ENCODE measurements at places on chromosomes 2 and 18. TPM values are rescaled to one million over a fixed set of nuclear protein-coding genes. Genes with fewer than 3 reads are reported as not detected.

The SERPINB2 gene
- 0.80 TPM for total RNA-seq

The PSD4 gene
- total RNA-seq, result 1.0 TPM

The DCDC2C gene
- total RNA-seq, result not detected

DNA sequence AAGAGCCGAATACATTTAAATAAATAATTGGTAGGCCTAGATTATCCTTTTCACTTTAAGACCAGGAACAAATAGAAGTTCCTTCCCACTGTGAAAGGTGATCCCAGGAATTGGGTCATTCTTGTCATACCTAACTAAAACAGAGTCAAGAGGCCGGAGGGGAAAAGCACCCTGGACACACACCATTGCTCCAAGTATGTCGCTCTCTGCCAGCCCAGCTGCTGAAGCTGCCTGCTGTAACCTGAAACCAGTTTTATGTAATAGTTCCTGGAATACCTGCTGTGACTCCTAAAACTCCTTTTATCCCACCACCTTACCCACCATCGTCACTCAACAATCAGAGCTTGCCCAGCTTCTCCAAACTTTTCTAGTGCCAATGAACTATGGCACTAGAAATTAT is 217.1 kb downstream of the PTPRM start:
- no peak for DNase-seq

DNA sequence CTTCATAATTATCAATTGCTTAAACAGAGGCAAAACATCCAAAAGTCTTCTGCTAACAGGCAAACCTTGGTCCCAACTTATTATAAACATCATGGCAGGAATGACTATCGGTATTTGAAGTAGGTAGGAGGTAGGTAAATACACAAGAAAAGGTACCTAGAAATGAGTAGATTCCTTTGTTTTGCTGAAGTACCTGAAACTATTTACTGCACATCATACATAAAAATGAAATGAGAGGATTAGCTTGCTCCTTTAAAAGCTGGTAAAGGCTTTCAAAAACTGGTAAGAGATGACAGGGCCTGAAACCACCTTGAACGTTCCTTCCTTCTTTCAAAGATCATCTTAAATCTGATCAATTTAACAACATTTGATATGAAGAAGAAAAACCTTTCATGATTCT is 55.2 kb upstream of the MAPRE2 start:
- no peak for DNase-seq

All from LHCN-M2 (cell line).